ENCODE measurements at places on chromosomes 1 and 21. TPM values are rescaled to one million over a fixed set of nuclear protein-coding genes. Genes with fewer than 3 reads are reported as not detected.

The SLC45A1 gene
- 0.30 TPM for total RNA-seq

The SAMD11 gene
- not detected for total RNA-seq

The S100A8 gene
- total RNA-seq = 80.4 TPM

The DIO1 gene
- total RNA-seq = not detected

The NBPF6 gene
- not detected for total RNA-seq

The NBPF20 gene
- 8.5 TPM for total RNA-seq

The CATSPERE gene
- 1.2 TPM for total RNA-seq

The PITHD1 gene
- total RNA-seq = 37.8 TPM

The ECM1 gene
- total RNA-seq = 1.7 TPM

The CFAP74 gene
- not detected for total RNA-seq

The RNU1-3 gene
- 1,539 TPM for total RNA-seq

Measured in MCF 10A (cell line).